CD4-positive, alpha-beta T cell treated with Interleukin-1 beta for 1 hour (primary cell): ENCODE measurements at places on chromosomes 12 and 14.

GRCh38 chr12:56987011-56987410, 19.3 kb downstream of the ZBTB39 start:
- no peak for DNase-seq

DNA sequence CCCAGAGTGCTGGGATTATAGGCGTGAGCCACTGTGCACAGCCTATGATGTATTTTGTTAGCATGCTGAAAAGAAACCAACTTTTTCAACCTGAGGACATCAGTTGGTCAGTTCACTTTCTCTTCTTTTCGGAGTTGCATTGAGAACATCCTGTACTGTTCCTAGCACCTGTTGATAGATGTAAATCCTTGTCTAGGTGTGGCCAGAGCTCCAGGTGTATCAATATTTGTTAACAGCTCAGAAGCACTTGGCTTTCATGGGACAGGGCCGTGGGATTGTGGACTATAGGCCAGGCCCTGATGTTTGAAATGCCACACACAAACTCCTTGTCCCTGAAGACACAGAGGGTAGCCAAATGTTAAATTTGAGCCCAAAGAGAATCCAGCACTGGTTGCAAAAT, 14.9 kb downstream of the HCAR2 start:
- DNase-seq = no peak

- DNase-seq = no peak
Measured at GRCh38 chr12:131366261-131366871, 344.5 kb upstream of the SFSWAP start.

DNA sequence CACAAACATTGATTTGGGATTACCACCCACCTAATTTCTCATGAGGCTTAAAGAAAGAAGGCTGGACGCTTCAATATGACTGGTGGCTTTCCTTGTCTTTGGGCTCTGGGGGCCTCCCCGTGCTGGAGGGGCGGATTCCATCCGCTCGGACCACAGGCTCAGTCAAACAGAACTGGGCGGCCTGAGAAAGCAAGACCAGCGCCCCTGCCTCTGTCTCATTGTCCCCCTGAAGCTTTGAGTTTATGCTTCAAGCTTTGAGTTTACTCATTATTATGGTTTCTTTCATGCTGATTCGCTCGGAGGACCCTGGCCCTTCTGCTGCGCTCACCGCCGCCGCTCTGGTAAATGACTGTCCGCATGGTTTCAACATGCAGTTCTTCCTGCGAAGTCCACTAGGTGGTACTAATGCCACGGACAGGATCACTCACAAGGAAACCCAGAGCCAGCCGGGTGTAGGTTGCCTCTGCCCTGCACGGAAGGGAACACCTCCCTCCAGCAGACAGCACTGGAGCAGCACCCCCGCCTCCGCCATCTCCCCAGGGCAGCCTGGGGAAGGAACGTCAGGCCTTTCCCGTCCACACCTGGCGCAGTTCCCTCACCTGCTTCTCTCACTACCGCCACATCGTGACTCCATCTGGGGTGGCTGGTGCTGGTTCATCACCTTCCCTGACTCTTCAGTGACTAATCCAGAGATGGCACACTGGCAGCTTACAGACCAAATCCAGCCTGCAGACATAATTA, 13.2 kb upstream of the TIGAR start:
- peak; percentile 28 for DNase-seq

- no peak for DNase-seq
Measured at GRCh38 chr12:2225696-2226095, 172.9 kb downstream of the CACNA1C start.

DNA sequence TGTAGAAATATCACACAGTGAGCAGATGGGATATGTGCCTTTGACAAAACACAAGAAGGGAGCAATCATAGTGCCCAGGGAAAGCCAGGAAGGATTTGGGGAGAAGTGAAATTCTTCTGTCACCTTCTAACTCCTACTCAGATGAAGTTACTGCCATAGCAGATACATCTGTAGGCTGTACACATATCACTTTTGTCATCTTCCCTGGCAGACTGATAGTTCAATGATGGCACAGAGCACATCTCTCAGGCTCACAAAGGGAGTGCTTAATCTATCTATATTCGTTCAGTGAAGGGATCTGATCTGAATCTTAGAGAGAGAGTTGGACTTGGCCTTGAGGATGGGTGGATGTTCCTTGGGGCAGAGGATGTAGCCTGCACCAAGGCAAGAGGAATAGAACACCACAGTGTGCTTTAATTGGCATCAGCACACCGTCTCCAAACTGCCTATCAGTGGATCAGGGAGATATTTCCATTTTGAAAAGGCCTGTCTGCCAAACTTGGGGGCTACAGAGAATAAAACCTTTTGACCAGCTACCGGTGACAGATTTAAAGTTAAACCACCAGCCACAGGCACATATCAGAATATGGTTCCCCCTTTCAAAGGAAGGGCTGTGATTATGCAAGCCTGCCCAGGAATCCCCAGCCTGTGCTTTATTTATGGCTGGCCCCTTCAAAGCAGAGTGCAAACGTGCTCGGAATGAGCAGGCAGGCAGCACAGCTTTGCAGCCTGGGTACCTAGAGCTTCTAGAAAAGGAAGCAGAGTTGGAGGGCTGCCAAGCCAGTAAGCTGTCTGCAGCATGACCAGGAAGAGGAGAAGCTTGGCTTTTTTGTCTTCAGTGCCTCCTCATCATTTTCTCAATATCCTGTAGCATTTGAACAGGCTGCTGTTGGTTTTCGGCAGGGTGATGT, 165.5 kb upstream of the DYRK2 start:
- peak; percentile 75 for DNase-seq

DNA sequence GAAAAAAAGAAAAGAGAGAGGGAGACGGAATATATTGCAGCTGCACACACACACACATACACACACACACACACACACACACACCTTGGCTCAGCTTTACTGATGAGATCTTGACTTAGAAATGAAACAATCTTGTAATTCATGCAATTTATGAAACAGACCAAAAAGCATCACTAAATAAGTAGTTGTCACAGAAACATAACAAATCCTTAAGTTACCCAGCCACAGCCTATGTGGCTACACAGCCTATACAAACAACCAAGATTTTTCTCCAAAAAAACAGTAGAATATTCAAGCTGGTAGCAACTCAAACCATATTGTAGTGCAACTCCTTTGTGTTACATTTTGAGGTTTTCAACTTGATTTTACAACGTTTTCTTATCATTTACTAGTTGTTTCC, 37.9 kb upstream of the GNG2 start:
- DNase-seq = no peak

GRCh38 chr14:24960816-24961215, 89.1 kb downstream of the STXBP6 start:
- no peak for DNase-seq

DNA sequence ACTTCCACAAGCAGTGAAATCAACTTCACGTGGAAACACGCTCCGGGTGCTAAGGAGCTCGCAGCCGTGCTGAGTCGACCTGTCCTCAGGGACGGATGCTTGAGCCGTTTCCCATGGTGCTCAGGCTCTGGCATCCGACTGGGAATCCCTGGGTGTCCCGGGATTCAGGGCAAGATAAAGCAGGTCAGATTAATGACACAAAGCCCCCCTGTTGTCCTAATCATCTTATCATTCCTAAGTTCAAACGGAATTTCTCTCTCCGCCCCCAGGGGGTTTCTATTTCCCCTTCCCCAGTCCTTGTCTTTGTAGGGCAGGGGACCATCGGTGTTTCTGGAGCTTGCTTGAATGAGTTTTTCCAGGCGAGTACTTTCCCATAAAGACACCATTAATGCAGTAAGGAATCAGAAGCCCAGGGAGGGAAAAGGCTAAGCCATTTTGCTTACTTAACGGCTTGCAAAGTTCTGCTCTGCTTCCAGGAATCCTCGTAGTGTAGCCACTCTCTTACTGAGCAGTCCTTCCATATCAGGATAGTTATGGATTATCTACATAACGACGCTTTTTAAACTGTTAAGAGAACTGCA, 116.5 kb downstream of the TMEM132C start:
- DNase-seq = no peak

DNA sequence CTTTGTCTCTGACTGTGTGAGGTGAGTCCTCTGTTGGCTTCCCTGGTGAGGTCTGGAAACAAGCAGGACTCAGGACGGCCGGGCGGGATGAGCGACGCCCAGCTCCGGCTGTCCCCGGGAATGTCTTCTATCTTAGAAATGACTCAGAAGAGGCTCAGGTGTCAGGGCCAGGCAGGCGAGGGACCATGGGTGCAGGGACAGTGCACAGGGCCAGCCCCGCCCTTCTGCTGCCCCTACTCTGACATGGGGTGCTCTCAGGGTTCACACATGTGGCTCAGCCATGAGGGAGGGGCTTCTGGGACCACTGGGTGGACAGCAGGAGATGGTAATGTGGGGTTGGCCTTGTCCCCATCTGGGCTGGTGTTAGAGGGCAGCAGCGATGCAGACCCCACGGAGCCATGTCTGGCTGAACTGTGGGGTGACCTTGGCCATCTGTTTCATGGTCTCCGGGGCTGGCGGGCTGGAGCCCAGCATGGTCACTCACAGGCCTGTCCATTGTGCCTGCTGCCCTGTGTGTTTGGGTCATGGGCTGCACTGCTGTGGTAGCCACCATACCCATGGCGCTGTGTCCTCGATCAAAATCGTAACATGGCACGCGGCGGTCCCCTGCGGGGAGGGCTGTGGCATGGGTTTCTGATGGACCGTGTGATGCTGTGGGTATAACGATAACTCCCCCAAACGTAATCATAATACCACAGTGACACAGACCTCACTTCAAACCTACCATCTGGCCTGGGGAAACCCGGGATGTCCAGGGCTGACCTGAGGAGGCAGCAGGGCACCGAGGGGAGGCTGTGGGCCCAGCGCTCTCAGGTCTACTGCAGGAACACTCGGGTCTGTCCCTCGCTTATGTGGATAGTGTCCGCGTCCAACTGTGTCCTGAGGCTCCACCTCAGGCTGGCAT, 368.8 kb downstream of the TMEM121 start:
- no peak for DNase-seq

- no peak for DNase-seq
Measured at GRCh38 chr12:128426511-128426910, 159.5 kb downstream of the TMEM132C start.

GRCh38 chr14:90045616-90046015, 16.2 kb upstream of the KCNK13 start:
- DNase-seq = no peak
